Left cardiac atrium (tissue), 4 donors: ENCODE measurements at places on chromosomes 7 and 10. TPM values are rescaled to one million over a fixed set of nuclear protein-coding genes. Genes with fewer than 3 reads are reported as not detected.

The LLCFC1 gene
- total RNA-seq: not detected

The HOXA1 gene
- 0.26 TPM for total RNA-seq

The NME8 gene
- total RNA-seq: not detected

The CYP3A4 gene
- total RNA-seq: 0.34 TPM

The NPSR1 gene
- total RNA-seq: not detected
